ENCODE measurements at places on chromosomes 12 and 14.

DNA sequence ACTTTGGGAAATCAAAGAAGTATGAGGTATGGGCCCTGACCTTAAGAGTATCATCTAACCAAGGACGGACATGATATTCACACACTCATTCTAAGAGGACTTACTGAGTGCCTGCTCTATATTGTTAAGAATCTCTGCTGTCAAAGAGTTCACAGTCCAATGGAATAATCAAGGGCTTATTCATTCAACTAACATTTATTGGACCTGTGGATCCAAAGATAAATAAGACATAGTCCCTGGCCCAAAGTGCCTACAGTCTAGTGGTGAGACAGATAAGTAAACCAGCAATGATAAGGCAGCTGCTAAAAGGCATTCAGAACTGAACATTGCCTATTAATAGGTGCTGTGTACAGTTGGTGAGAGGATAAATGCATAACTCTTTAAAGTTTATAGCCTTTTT is 11.0 kb downstream of the WDR20 start:
- DNase-seq, result no peak

DNA sequence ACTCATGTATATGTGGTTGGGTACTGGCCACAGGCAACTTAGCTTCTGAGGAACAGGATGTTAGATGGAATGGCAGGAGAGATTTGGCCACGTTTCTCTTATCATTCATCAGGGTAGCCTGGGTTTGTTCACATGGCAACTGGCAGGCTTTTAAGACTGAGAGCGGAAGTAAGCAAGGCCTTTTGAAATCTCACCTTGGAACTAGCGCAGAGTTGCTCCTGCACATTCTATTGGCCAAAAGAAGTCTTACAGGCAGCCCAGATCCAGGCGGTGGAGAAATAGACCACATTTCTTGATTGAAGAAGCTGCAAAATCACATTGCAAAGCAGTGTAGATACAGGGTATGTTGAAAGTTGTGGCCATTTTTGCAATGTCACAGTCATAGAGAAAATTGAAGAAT is 3.7 kb downstream of the CLEC4A start:
- DNase-seq, result no peak

GRCh38 chr14:71194251-71194650 is 287.0 kb downstream of the PCNX1 start:
- no peak for DNase-seq

GRCh38 chr14:64394977-64395633 is 7.0 kb downstream of the MTHFD1 start:
- no peak for DNase-seq

- DNase-seq, result no peak
Observed at GRCh38 chr12:15996254-15996653, 85.1 kb downstream of the DERA start.

DNA sequence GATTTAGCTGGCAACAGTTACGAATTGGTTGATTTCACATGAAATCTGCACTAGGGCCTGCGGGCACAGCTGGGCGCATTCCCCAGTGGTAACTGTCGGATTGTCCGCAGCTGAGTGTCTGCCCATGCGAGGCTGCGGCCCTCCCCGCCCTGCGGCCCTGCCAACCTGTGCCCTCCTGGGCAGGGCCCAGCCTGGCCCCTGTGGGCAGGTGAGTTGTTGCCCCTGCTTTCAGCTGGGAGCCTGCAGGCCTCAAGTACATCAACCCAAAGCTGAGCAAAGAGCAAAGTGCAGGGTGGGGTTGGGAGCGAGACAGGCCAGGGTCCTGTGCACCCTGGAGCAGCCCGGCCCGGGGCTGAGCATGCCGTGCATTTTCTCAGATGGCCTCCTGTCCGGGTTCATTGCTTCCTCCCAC is 89.1 kb downstream of the ADGRD1 start:
- DNase-seq, result no peak

DNA sequence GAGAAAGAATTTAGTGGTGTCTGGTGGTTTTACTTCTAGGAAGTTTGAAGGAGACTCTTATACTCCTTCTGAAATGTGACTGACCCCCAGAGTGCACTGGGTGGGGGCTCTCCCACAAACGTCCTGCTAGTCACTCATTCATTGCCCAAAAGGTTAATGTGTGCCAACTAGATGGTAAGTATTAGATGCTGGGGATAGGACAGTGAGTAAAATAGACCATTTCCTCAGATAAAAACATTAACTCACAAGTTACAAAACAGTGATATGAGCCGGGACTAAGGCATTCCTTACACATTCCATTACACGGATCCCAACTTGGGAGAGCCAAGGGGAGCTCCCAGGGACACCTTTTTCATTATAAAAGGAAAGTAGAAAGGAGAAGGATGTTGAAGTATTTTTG is 185.1 kb downstream of the ATXN7L3B start:
- no peak for DNase-seq

DNA sequence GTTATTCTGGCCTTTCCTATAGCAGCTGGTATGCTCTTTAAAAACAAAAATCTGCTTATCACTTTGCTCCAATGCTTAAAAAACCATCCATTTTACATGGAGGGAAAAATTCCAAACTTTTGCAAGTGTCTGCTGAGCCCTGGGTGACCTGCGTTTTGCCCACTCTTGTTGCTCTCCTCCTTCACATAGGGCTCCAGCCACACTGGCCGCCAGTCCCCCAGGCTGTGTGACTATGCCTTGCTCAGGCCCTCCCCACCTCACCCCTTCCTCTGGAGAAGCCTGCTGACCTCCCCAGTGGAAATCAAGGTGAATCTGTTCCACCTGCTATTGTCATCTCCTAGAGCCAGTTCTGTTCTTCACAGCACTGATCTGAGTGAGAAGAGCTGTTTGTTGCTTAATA is 126.9 kb downstream of the SLC25A47 start:
- DNase-seq, result no peak

GRCh38 chr12:21598651-21599050 is 6.0 kb downstream of the GYS2 start:
- no peak for DNase-seq

GRCh38 chr12:14614704-14615121 is 47.0 kb upstream of the PLBD1 start:
- DNase-seq, result no peak

DNA sequence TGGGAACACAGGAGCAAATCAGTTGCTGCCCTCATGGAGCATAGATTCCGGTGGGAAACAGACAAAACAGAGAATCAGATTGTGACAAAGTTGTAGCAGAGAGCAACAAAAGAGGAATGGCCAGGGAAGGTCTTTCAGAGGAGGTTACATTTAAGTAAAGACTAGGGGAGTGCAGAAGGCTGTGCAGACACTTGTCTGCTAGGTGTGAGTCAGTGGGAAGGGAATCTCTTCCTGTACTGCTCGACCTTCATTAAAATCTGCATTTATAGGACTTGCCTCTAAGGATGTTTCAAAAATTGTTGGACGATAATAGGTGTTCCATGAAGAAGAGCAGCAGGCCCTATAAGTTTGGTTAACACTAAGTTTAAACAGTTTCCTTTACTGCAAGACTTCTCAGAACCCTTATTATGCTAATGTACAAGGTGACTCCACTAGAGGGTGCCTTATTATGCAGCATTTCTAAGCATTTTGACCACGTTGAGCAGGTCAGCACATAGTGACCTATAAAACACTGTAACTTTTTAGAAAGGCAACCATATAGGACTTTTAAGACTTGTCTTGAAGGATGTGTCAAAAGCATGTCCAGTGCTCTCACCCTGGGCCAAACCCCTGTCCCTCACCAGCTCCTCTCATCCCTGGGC is 91.8 kb upstream of the RIC8B start:
- no peak for DNase-seq

DNA sequence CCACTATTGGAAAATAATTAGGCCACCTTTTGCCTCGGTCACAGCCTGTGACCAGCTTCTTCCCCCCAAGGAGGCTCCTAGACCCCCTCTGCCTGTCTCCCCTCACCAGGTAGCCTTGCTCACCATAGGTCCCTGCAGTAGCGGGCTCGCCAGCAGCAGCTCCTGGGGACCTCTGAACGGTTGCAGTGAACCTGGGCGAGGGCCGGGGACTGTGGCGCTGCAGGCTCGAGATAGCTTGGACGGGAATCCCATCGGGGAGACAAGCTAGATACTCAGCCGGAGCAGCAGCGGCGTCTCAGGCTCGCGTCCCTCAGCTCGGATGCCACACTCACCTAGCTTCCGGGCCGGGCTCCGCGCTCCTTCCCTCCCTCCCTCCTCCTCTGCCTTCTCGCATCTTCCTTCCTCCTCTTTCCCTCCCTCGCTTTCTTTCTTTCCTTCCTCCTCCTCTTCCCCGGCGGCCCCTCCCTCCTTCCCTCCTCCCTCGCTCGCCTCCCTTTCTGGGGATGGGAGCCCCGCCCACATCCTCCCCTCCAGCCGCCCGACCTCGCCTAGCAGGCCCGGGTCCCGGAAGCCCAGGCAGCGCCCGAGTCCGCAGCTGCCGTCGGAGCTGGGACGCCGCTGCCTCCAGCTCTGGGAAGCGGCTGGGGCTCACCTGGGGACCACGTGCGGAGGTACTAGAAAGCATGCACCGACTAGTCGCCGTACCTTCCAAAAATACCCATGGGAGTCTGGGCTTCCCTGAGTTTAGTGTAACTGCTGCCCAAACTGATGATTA is at the start of gene BMP4:
BMP4 (minus strand) TSS at position 399 of the 775 bp plus-strand sequence. CDS start 4,603 bp downstream, outside the sequence.
- DNase-seq, result no peak

- DNase-seq, result no peak
Observed at GRCh38 chr12:117343296-117343695, 18.1 kb downstream of the NOS1 start.

DNA sequence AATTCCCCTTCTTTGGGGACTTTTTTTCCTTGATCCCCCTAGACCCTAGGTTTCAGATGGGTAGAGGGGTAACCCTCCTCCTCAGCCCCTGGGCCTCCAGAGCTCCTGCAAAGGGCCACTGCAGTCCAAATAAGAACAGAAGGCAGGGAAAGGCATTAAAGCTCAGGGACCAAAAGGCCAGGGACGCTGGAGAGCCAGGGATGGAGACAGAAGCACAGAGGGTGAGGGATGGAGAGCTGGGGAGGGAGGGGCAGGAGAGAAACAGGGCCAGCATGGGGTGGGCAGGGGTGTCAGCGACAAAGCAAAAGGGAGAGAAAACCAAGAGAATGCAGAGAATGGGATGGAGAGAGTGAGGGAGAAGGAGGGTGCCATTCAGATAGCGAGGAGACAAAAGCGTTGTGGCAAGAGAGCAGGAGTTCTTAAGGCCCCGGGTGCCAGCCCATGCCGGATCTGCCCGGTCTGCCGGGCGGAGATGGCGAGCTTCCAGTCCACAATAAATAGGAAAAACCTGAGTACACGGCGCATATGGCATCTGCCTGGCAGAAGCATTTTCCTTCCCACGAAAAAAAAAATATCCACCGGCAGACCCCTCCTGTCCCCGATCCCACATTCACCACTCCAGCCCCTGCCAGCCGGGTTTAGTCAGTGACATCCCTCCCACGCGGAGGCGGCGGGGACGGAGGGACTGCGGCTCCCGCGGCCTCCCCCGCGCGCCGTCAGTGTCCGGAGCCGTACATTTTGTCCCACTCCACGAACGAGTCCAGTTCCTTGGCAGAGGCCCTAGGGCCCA is 28.6 kb downstream of the FIGNL2 start:
- no peak for DNase-seq

DNA sequence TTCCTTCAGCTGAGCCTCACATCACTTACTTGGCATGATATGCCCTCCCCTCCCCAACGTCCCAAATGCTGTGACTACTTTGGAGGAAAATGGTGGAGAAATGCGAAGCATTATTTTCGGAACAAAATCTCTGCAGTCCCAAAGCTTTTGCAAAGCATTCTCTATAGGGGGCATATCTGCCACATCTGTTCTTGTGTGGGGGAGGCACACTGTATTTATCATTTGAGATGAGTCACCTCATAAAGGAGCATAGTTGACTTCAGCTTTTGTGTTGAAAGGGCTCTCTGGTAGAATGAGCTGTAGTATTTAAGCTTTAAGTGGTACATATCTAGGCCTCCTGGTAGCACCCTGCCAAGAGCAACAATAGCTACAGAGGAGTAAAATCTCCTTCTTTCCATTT is 447.5 kb downstream of the ADAMTS20 start:
- no peak for DNase-seq

- DNase-seq, result no peak
Observed at GRCh38 chr14:67133144-67133543, 56.1 kb upstream of the GARIN2 start.

All from stimulated activated CD4-positive, alpha-beta T cell treated with anti-CD3 and anti-CD28 coated beads, Interleukin-2, amount 100 ng/mL, for 24 hours (primary cell).